ENCODE measurements at places on chromosomes 2 and 18.

DNA sequence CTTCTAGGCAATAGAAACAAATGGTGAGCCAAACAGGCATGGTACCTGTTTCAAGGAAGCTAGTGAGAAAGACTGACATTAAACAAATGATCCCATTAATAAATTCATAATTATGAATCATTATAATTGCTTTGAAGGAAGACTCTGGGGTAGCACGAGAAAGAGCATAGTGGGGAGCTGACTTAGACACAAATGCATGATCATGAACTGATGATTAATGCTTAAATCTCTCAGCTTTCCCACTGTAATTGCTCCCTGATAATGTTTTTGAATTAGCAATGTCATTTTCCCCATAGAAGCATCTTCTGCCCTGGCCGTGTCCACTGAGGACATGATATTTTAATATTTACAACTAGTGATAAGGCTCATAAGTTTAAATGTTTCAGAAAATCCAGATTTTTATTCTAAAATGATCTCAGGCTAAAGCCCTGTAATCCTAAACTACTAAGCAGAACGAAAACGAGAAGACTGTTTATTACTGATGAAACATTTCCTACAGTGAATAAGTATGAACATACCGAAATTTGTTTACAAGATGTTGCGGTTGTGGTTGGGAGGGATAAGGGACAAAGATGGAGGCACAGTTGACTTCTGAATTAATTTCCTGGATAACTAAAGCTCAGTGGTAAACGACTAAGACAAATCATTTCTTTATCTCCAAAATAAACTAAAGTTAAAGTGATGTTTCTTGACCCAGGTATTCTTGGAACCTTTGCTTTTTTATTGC lies 47.3 kb upstream of the TACR1 start:
- no peak for DNase-seq

DNA sequence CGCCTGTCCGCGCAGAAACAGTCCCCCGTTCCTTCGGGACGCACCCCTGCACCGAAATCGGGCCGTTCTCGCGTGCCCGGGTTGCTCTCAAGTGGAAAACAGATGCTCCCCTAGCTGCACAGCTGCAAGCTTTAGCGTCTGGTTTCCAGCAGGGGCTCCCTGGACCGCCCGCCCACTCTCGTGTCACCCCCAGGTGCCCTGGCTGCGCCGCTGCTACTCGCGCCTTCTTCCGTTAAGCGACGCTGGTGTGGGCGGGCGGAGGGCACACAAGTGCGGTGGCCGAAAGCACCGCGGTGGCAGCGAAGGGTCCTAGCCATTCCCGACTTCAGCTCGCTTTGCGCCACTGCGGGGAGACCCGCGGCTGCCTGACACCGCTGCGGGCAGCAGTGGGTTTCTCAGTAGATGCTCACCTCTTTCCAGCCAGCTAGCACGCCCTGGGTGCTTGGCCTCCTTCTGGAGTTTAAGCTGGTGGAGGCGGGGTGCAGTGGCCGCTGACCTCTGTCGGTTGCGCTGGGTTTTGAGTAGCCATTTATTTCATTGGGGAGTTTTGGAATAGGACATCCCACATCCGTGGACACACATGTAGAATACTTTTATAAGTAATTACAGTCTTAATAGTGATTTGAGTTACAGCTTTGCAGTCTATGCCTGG lies 806 bp downstream of the ZNF407 start:
- peak; percentile 85 for DNase-seq

- no peak for DNase-seq
Observed at GRCh38 chr18:26556573-26556972, 8.2 kb upstream of the KCTD1 start.

DNA sequence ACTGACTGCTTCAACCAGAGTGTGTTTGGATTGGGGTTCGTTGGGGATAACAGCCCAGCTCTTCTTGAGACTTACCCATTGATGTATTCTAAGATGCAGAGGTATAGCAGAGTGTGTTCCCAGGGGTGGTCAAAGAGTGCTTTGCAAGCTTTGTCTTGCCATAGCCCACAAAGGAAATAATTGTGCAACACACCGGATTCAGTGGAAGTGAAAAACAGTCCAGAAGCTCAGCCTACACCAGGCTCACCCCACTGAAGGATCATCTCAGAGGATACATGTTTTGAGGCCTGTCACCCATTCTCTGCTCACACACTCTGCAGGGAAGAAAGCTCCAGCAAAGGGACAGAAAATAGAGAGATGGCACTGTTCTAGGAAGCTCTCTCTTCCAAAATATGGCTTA lies 9.6 kb downstream of the CACNB4 start:
- no peak for DNase-seq

DNA sequence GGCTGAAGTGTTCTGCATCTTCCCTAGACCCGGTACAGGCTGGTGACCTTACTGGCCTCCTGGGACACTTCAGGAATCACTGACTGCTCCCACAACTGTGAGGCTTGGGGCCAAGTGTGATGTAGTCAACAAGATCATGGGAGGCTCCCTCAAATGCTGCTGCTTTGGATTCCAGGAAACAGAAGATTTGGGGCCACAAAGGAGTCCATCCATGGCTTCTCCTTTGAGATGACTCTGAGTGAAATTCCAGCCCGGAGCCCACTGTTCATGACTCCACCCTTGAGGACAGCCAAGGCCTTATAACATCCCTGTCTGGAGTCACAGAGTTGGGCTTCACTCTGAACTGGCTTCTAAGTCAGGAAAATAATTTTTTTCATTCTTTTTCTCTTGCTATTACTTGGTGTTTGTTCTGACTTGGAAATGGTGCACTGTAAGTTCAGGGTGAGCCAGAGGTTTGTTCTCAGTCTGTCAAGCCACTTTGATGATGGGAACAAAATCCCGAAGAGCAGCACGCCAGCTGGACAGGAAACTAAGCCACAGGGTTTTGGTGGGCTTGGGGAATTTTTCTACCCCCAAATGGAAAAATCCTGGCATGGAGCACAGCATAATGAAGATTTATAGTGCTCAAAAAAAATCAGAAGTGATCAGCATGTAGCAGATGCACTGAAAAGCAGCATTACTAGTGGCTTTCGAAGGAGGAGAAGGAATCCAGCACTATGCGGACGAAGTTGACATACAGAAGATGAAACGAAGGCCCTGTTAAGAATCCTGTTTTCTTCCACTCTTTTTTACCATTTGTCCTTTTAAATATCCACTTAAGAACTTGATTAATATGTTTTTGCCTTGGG lies 98.1 kb upstream of the ZFP36L2 start:
- DNase-seq = no peak

DNA sequence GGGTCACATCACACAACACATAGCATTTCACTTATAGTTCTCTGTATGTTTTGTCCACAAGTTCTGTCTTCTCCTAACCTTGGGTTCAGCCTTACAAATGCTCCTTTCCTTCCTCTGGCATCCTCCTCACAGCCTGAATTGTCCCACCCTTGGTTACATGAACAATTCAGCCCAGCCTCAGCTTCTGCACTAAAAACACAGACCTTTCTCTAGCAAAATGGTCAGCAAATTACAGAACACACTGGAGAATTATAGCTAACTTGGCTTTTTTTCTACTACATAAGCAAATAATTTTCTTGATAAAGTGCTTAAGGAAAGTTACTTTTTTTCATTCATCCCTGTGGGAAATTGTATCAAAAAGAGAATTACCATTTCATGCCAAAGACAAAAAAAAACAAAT lies 94.8 kb upstream of the COL5A2 start:
- no peak for DNase-seq

GRCh38 chr2:239369631-239370161 lies 31.1 kb downstream of the HDAC4 start:
- DNase-seq = peak; percentile 95

All from B cell (primary cell).